GOT3 (cell line): ENCODE measurements at places on chromosomes 1 and 21.

GRCh38 chr1:186633116-186633515 is 47.1 kb downstream of the PTGS2 start:
- no peak for DNase-seq

GRCh38 chr1:47849005-47849521 is 148.1 kb downstream of the TRABD2B start:
- no peak for DNase-seq

DNA sequence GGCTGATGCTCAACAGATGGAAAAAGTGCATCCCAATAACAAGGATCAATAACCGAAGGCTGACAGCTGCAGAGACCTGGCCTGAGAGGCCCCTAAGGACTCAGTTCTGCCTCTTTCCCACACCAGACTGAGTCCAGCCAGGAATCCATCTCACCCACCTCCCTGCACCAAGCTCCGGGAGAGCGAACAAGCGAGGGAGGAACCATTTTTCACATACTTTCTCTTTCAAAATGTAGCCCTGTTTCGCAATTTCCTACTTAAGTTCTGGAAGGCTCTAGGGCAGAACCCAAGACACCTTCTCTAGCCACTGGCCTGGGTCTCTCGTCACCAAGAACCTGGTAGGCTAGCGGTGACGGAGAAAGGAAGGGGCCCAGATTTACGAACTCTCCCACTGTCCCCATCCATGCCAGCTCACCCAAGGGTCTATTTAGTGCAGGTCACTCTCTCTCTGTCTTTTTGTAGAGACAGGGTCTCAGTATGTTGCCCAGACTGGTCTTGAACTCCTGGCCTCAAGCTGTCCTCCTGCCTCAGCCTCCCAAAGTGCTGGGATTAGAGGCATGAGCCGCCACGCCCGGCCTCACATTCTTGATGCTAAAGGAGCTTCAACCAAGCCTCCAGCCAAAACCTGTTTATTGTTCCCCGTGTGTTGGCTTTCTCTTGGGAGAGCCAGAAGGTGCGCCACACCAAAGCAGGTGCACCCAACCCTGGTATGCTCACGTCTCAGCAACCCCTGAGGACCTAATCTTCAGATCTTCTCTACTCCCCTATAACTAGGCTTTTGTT is 10.9 kb upstream of the GNL2 start:
- no peak for DNase-seq

DNA sequence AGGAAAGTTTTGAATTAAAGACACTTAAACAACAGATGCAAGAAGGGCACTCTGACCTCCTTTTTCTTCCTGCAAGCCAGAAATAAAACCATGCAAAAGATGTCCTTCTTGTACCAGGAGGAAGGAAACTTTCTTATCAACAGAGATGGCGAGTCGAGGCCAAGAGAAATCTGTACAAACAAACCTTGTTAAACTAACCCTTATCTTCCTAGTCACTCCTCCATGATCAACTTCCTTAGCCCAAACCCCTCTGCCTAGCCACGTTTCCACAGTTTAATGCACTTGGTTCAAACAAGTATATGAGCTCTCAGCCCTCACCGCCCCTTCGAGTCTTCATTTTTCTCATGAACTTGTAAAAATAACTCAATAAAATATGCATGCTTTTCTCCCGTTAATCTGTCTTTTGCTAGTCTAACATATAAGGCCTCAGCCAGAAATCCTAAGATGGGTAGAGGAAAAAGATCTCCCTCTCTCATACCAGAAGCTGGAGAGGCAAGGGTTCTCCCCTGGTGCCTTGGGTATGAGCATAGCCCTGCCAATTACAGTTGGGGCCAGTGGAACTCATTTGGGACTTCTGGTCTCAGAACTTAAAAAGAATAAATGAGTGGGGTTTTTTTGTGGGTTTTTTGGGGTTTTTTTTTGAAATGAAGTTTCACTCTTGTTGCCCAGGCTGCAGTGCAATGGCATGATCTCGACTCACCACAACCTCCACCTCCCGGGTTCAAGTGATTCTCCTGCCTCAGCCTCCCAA is 141.7 kb upstream of the SOD1 start:
- DNase-seq = no peak

DNA sequence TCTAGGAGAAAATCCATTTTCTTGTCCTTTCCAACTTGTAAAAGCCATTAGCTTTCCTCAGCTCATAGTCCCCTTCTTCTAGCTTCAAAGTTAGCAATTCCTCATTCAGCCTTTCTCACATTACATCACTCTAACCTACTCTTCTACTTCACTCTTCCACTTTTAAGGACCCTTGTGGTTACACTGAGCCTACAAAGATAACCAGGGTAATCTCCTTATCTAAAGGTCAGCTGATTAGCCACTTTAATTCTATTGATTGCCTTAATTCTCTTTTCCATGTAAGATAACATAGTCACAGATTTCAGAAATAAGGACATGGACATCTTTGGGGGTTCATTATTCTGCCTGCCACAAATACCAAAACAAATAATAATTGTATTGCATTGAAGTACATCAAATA is 8.5 kb upstream of the SPATA6 start:
- no peak for DNase-seq

GRCh38 chr1:184408580-184408979 is 21.8 kb downstream of the C1orf21 start:
- DNase-seq = no peak

GRCh38 chr1:233655301-233655740 is 41.4 kb downstream of the KCNK1 start:
- no peak for DNase-seq

DNA sequence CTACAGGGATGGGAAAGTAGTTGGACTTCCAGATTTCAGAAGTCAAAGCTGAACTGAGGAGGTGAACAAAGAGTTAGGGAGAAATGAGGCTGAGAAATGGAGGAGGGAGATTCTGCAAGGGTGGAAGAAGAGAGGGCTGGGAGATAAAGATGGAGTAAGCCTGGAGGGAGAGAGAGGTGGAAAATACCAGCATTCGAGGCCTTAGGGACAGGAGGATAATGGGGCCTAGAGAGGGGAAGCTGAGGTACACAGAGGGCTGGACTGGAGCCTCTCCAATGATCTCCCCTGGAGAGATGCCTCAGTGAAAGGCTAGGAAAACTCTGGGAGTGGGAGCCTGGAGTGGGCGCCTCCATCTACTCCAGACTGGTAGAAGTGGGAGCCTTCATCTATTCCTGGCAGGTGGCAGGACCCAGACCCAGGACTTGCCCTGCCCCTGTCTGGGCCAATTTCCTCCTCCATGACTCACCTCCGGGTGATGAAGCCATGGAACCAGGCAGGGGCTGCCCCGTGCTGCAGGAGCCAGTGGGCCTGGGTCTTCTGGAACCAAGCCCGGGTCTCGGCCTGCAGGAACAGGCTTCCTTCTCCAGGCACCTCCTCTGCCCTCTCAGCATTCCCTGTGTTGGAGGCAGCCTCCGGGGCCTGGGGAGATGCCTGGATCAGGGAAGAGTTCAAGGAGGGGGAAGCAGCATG is 1.9 kb downstream of the SH2D2A start:
- no peak for DNase-seq

- DNase-seq = no peak
These were observed 316.2 kb downstream of the MATN1 start for GRCh38 chr1:30406996-30407864.

DNA sequence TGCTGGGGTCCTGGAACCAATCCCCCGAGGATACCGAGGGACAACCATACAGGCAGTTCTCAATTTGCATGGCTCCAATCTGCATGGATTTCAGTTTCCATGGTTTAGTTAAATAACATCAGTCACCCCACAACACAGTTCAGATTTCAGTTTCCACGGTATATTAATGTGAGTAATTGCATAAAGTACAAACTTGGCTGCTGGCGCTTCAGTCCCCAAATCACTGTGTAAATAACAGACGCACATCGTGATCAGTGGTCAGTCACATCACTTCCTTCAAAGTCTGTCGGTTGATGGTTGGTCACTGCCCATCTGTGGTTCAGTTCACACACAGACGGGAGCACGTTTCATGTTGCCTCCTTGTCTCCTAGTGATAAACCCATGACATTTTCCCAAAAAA is 66.4 kb upstream of the LPGAT1 start:
- DNase-seq = no peak

GRCh38 chr1:5513846-5514526 is 478.2 kb downstream of the NPHP4 start:
- no peak for DNase-seq

GRCh38 chr1:40829631-40830245 is 32.4 kb downstream of the CITED4 start:
- no peak for DNase-seq
